ENCODE measurements at places on chromosomes 4 and X.

DNA sequence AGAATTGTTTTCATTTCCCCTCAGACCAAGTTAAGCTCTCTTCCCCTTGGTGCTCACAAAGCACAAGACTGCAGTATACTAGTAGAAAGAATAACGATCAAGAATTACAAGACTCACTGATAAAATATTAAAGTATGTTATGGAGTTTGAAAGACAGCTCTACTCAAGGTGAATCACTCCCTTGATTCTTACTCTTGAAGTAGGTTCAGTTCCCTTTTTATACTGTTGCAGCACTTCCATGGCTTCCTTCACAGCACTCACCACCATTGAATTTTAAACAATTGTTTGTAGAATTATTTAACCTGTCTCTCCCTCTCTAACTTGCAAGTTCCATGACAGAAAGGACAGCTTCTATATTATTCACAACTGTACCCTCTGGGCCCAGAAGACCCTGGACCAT is 42.2 kb downstream of the CASK start:
- no peak for DNase-seq

DNA sequence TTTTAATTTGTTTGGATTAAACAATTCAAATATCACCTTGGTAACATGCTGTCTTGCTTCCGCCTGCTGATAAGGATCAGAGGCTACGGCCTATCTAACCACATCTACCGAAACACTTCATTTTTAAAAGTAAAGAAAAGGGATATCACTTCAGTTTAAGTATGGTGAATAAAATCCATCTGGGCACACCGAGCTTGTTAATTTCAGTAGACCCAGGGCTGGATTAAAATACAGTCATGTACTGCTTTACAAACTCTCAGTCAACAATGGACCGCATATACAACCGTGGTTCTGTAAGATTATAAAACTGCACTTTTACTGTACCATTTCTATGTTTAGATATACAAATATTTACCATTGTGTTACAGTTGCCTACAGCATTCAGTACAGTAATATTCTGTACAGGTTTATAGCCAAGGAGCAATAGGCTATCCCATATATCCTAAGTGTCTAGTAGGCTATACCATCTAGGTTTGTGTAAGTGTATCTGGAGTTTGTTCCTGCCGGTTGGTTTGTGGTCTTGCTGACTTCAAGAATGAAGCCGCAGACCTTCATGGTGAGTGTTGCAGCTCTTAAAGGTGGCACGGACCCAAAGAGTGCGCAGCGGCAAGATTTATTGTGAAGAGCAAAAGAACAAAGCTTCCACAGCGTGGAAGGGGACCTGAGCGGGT is 40.0 kb downstream of the SEPTIN11 start:
- no peak for DNase-seq

- DNase-seq: no peak
These were observed 14.7 kb downstream of the SLIT2 start for GRCh38 chr4:20266215-20267082.

DNA sequence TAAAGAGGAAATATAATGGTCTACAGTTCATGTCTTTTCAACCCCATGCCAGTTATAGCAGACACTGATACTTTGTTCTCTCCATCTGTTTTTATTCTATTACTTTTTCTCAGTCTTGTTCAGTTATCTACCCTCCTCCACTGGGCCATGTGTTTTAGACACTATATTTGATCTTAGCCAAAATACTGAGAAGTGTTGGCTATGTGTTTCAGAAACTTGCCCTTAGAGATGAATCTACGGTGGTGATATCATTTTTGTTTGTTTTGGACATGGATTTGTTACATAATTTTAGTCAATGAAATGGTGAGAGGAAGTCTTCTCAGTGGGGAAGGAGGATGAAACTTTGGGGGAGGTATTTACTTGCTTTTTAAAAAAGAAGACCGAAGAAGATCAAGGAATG is 211.5 kb upstream of the DDX53 start:
- DNase-seq: no peak

DNA sequence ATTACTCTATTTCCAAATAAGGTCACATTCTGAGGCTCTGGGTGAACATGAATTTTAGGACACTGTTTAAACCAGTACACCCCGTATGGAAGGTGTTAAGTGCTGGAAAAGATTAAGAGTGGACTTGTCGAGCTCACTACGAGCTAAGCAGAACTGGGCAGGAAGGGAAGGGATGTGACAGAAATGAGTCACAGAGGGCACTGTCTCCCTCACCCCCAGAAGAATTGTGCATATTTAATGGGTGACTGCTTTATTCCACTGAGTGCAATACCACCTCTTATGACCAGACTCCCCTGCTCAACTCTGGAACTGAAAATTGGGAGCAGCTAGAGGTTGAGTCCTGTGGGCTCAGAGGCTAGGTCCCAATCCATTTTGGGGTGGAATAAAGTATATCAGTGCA is 187.4 kb upstream of the RPS6KA3 start:
- DNase-seq: no peak

DNA sequence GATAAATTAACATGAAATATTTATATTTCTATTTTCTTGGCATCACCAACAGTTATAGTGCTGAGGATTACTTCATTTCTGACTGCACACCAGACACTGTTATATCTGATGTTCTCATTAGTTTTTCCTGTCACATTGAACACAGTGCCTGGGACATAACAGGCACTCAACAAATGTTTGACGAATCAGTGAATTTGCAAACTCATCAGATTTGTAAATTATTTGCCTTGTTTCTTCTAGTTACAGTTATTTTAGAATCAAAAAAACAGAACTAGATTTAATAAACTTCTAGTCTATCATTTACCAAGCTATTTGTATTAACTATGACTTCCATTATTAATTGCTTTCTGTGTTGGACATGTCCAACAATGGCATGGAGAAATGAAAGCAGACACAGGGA is 483.3 kb downstream of the KLHL13 start:
- DNase-seq: no peak

DNA sequence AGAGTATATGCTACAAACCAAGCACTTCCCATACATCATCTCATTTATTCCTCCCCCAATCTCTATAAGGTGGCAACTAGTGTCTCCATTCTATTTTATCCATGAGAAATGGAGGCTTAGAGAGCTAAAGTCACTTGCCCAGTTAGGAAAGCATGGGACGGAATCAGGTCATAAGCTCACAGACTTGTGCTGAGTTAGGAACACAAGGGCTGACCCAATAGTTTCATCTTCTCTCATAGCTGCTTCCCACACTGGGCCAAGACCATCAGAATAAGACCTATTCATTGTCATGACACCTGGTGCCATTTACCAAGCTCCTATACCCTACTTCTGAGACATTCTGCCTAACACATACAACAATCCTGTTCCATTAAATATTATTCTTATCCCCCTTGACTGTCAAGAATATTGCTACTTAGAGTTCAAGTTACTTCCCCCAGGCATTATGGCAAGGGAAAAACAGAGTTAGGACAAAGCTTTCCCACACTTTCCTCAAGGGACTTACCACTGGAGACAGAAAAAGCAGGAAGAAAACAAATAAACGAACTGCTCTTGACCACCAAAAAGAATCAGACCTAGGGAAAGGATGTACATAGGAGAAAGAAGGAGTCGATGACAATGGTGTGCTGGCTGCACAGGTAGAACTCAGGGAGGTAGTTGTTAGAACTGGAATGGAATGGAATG is 167.8 kb downstream of the LDB2 start:
- no peak for DNase-seq

DNA sequence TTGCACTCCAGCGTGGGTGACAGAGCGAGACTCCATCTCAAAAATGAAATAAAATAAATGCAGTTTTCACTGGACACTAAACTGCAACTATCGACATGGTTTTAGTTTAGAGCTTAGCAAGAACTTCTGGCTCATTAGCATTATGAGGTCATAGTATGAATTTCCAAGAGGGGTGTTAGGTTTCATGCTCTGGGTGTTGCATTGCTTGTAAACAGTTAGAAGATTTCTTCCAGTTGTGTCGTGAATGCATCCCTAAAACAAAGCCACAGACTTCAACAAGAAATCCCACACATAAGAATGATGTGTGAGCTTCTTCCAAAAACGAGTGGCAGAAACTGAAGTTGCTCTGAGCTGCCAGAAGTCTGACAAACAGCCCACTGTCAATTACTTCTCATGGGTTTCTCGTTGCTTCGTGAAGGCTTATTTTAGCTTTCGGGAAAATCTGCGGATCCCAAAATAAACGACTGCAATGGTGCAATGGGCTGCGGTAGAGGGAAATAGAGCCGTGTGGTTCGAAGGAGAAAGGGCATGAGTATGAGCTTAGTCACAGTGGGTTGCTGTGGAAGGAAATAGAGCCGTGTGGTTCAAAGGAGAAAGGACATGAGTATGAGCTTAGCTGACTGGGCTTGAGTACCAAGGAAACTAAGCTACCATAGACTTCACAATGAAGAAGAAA is 354.9 kb downstream of the DHRSX start:
- DNase-seq: no peak

All from cortex of kidney (tissue), 1 donor.